ENCODE measurements at places on chromosomes 6 and 20.
A peak's percentile ranks its signal among the peaks of the same experiment; 100 is the strongest.

- DNase-seq, result no peak
Observed at GRCh38 chr6:161434350-161434749, 160.5 kb upstream of the AGPAT4 start.

DNA sequence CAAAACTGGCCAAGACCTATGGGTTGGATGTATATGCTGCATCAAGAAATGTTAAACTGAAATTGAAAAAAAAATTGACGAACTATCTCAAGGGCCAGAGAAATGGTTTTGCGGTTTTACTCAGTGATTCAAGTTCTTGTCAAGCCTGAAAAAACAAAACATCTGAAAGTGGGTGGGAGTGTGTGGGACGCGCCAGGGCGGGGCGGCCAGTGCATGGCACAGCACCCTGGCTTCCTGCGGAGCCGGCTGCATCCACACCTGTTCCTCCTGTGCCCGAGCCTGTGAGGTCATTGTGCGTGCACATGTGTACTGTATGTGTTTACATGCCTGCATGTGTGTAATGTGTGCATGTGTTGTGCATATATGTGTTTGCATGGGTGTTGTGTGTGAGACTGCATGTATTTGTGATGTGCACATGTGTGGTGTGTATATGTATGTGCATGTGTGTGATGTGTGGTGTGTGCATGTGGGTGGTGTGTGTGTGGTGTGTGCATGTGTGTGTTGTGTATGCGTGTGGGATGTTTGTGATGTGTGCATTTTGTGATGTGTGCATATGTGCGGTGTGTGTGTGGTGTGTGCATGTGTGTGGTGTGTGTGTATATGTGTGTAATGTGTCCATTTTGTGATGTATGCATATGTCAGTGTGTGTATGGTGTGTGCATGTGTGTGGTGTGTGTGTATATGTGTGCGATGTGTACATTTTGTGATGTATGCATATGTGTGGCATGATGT, 59.8 kb downstream of the CDH4 start:
- no peak for DNase-seq

DNA sequence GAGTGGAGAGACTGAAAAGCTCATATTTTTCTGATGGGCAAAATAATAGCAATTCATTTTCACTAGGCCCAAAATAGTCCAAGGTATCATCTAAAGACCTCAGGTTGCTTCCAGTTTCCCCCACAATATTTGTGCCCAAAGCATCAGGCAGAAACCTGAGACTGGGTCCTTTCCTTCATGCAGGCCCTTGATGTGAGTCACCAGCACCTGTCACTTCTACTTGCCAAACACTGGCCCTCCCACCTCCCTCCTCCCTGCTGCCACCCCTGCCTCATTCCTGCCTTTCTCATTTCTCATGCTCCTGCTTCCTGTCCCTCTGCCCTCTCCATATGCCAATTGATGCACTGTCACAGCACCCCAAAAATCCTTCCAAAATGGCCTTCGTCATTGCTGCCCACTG, 230.4 kb upstream of the CST7 start:
- no peak for DNase-seq

DNA sequence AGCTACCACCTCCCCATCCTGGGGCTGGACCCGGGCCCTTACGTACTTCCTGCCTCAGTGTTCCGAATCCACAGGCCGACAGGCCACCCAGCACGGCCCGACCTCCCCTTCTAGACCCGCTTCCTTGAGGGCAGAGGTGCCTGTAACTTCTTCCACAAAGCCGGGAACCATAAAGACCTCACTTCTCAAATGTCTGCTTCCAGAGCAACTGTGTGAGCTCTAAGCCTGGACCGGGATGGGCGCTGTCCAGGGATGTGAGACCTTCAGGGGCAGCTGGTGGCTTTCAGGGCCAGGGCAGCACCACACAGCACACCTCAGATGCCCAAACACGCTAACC, 9.3 kb downstream of the SLC2A4RG start:
- DNase-seq, result no peak

- DNase-seq, result peak; percentile 84
Observed at GRCh38 chr6:14333556-14334305, 216.2 kb downstream of the CD83 start.

DNA sequence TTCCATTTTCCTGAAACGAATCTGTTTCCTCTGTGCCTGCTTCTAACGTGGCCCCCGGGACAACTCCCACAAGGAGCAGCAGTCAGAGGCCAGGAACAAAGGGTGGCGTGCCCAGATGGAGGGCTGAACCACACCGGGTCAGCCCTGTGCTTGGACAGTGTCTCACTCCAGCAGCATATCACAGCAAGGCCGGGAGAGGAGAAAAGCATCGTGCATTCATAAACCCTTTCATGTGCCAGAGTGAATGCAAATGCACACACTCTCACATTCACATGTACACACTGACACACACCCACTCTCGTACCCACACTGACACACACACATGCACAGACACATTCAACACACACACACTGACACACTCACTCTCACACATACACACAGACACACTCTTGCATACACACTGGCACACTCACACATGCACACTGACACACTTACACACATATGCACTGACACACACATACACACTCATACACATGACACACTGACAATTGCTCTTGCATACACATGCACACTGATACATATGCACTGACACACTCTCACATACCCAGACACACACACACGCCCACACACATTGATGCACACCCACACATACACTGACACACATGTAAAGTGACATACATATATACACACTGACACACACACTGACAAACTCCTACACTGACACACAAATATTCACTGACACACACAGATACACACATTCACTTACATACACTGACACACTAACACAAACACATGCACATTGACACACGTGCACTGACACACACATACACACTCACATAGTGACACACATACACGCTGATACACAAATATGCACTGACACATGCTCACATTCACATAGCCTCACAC, 237.0 kb downstream of the LRFN2 start:
- DNase-seq, result no peak

DNA sequence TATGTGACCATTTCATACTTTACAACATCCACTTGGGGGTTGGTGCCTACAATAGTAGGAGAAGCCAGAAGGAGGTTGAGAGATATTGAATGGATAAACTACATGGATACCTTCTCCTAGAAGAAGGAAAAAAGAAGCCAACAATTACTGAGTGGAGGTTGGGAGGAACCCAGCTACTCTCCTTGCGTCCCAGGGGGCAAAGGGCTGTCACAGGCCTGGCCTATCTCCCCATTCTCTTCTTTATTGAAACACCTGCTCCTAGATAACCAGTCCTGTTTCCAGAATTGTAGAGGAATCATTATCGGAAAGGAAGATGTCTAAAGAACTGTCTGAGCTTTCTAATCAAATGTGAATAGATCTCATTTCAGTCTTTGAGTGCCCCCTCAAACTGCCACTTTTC, 115.1 kb downstream of the MAP7 start:
- no peak for DNase-seq

- no peak for DNase-seq
Observed at GRCh38 chr6:156978948-156979347, 201.8 kb downstream of the ARID1B start.

All from fibroblast of skin of right biceps (primary cell).